ENCODE measurements at places on chromosomes 1 and 21.

DNA sequence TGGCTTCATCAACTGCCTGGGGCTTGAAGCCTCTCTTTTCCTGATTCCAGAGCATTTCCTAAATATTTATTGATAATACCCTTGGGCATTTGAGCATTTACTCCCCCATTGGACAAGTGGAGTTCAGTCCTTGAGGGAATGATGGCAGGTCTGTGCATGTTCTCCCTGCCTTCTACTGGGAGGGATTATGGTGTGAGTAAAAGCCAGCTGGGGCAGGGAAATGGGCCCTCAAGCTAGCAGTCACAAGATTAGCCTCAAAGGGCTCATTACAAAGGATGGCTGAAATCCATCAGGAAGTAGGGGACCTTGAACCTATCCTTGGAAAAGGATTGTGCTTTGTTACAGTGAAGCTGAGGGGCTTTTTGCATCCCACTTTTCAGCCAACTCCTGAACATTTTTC, 24.2 kb upstream of the OSBPL9 start:
- DNase-seq: no peak

DNA sequence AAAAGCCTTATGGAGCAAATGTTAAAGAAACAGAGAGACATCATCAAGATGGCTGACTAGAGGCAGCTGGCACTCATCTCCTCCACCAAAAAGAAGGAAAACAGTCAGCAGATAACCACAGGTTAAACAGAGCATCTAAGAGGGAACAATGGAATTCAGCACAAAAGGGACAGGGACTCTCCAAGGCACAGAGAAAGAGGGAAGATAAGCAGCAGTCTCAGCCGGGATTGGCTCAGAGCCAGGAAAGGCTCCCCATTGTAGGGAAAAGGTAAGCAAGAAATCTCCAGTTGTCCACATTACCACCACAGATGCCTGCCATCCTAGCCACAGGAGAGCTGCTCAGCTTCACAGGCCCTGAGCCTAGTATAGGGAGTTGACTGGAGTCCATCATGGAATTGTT, 605.5 kb downstream of the SMYD3 start:
- DNase-seq: no peak

DNA sequence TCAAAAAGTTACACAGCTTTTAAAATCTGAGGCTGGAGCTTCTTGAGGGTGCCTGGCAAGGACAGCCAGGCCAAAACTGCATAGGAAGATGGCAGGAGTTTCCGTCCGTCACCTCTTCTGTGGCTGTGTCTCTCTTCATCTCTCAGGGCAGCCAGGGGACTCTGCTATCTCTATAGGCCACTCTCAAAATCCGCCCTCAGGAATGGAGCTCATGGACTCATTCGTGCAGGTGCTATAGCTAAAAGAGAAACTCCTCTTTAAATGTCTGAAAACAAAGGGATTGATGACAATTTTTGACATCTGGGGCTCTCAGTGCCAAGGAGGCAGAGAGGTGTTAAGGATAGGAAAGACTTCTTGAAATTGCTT, 27.2 kb downstream of the OVAAL start:
- DNase-seq: no peak

- no peak for DNase-seq
Observed at GRCh38 chr1:204923201-204923600, 52.5 kb downstream of the NFASC start.

DNA sequence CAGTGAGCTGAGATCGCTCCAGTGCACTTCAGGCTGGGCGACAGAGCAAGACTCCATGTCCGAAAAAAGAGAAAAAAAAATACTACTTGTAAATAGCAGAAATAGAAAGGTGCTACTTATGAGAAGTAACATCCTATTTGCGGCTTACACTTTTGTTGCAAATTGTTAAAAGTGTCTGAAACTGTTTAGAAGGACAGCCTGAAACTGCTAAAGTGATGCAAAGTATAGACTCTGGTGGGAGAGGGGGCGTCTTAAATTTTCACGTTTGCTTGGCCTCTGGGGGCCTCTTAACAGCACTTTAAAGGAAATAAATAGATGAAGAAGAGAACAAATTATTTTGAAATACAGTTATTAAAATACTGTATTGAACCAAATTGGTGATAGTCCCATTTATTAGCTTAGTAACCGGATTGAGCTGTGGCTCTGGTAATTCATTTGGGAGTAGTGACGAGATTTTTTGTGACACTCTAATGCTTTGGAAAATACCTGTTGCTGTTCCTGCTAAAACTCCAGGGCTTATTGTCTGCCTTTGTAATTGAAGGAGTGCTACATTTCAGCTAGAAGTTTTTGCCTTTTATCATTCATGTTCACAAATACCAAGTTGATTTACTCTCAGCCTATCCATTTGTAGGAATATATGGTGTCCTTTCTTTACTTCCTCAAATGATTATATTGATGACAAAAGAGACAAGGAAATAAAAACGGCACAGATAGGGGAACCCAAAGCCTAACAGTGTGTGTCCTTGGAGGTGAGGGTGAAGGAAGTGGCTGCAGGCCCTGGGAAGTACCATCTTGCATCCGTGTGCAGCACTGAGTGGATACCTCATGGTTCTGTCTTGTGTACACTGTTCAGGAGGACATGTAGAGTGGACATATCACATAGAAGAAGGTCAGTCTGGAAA, 6.2 kb downstream of the PKNOX1 start:
- no peak for DNase-seq

DNA sequence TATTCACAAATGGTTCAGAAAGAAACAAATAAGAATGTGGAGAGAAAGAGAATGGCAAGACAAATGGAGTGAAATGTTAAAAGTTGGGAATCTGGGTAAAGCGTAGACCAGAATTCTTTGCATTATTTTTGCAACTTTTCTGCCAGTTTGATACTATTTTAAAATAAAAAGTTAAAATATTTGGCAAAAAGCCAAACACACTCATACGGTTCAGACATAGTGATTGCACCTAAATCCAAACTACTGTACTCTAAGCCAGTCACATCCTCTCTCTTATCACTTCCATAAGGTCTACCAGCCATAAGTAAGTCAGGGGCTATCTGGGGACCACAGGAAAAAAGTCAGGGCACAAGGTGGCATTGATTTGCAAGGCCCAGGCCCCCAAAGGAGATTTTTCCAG, 14.4 kb downstream of the STUM start:
- no peak for DNase-seq

GRCh38 chr1:219227360-219228057, 53.8 kb downstream of the LYPLAL1 start:
- no peak for DNase-seq

DNA sequence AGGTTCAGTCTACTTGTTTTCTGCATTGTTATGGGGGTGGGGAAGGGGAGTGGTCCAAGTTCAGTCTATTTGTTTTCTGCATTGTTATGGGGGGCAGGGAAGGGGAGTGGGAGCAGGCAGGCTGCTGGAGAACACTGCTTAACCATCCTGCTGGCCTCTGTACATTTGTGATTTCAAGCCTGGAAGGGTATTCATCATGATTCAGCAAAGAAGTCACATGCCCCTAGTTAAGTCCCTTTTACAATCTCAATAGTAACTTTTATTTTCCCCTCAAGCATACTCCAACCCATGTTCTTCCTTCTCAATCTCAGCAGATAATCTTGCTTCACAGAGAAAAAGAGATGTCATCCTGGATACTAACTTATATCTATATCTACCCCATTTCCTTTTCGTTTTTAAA, 7.9 kb downstream of the LYST start:
- DNase-seq: no peak

GRCh38 chr1:53615101-53615500, 123.9 kb downstream of the GLIS1 start:
- no peak for DNase-seq

- no peak for DNase-seq
Observed at GRCh38 chr1:241702442-241703373, 50.6 kb downstream of the WDR64 start.

Data from stimulated activated CD4-positive, alpha-beta T cell treated with anti-CD3 and anti-CD28 coated beads, Interleukin-4, amount 100 ng/mL, for 24 hours (primary cell).